ENCODE measurements at places on chromosomes 2 and 18.

DNA sequence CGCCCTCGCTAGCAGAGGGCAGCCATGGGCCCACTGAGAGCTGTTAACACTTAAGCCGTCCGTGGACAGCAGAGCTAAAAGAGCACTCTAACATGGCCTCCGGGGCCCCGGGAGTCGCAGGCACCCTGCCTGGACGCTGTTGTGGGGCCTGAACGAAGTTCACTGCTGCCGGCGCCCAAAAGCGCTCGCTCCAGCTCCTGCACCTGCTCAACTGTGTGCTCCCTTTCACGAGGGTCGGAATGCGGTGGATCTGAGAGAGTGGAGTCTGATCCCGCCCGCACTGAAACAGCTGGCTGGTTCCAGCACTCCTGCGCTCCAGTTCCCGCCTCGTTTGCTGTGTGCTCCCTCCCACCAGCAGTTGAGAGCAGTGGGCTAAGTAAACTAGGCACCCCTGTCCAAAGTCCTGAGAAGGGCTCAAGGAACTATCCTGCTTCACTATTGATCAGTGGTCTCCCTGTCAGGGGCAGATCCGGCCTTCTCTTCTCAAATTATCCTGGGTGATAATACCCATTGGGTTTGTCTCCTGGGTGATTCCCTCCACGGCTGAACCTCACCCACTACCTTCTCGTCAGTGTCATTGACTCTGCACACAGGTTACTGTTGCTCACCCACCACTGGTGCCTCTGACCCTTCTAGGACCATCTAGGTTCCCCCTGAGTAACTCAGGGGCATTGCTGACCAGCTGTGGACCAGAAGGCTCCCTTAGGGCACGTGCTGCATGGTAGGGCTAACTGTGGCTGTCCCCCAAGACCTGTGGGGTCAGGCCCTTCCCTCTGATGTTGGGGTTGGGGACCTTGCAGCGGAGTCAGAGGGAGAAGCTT, 23.5 kb downstream of the B3GNT7 start:
- H3K27ac ChIP-seq = no peak overlapping the region
- no peaks in the 10 kb centered on the region for H3K27me3 ChIP-seq
- H3K4me1 ChIP-seq = no peaks in the 10 kb centered on the region
- H3K4me3 ChIP-seq = no peak overlapping the region
- DNase-seq = no peak

GRCh38 chr2:24285484-24286152, 74.7 kb downstream of the ITSN2 start:
- no peaks in the 10 kb centered on the region for H3K4me1 ChIP-seq
- H3K27me3 ChIP-seq = no peaks in the 10 kb centered on the region
- peaks cover 50% of the 10 kb centered on the region for H3K36me3 ChIP-seq
- H3K27ac ChIP-seq = no peak overlapping the region
- no peak for DNase-seq

DNA sequence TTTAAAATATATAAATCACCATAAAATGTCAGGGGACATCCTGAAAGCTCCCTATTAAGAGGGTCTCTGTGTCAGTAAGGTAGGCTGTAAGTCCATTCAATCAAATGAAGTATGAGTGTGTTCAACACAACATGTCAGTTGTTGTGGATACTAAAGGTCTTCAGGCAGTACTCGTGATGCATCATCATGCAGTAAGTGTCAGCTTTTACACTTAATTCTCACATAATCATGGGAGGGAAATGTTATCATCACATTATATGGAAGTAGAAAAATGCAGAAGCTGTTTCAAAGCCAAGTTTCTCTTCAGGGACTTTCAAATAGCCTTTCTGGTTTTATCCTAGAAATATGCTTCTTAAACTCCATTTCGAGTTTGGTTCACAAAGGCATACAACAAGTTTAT, 477.1 kb upstream of the ID2 start:
- no peaks in the 10 kb centered on the region for H3K27me3 ChIP-seq
- H3K36me3 ChIP-seq = no peaks in the 10 kb centered on the region
- H3K27ac ChIP-seq = no peak overlapping the region
- peaks cover 3% of the 10 kb centered on the region for H3K4me1 ChIP-seq
- H3K4me3 ChIP-seq = no peak overlapping the region

- no peaks in the 10 kb centered on the region for H3K36me3 ChIP-seq
- DNase-seq = no peak
- no peak overlapping the region for H3K27ac ChIP-seq
Observed at GRCh38 chr2:193847991-193848390, 1653.3 kb upstream of the TMEFF2 start.

DNA sequence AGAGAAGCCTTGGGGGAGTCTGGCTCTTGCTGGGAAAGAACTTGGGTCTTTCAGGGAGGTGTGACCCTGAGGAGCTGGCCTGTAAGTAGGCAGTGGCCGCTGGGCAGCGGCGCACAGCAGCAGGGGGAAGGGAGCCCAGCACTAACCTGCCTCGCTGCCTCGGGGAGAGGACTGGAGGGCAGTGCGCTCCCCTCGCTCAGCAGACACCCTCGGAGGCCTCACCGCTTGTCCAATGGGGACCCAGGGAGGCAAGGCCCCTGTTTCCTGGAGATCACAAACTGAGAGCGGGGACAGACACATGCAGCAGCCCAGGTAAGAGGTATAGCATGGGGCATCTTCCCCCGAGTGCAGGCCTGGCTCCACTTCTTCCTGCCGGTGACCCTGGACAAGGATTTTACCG, 3.3 kb downstream of the DNMT3A start:
- no peak for DNase-seq
- no peak overlapping the region for H3K4me3 ChIP-seq

DNA sequence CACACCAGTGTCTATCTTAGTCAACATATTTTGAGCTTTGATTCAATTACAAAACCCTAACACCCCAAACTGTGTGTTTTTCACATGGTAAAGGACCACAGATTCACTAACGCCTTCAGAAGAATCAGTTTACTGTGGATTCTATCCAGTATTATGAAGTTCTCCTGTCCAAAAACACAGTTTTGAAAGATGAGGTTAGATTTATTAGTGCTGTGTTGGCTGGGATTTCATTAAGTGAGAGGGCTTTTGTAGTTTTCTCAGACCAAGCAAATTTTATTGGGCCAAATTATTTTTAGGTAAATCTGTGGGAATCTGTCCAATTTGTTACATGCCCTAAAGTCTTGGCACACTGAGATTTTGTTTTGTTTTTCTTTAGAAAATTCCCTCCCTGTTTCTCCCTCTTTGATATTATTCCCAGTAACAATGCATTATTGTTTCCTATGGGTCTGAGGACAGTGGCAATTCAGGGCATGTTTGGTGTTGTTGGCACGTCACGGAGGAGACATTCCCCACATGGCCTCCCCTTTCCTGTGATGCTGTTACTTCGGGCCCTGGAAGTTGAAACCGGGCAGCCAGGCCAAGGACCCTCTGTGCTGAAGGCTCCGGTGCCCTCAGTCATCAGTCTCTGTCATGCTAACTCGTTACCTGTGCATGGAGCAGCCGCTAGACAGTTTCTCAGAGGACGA, 87.5 kb upstream of the ALKAL2 start:
- no peaks in the 10 kb centered on the region for H3K36me3 ChIP-seq
- no peak overlapping the region for H3K4me3 ChIP-seq
- H3K27ac ChIP-seq = no peak overlapping the region
- peaks cover 3% of the 10 kb centered on the region for H3K27me3 ChIP-seq

GRCh38 chr2:63818271-63818670, 23.4 kb upstream of the UGP2 start:
- no peak overlapping the region for H3K27ac ChIP-seq
- no peaks in the 10 kb centered on the region for H3K36me3 ChIP-seq
- H3K4me1 ChIP-seq = no peaks in the 10 kb centered on the region
- H3K27me3 ChIP-seq = no peaks in the 10 kb centered on the region

DNA sequence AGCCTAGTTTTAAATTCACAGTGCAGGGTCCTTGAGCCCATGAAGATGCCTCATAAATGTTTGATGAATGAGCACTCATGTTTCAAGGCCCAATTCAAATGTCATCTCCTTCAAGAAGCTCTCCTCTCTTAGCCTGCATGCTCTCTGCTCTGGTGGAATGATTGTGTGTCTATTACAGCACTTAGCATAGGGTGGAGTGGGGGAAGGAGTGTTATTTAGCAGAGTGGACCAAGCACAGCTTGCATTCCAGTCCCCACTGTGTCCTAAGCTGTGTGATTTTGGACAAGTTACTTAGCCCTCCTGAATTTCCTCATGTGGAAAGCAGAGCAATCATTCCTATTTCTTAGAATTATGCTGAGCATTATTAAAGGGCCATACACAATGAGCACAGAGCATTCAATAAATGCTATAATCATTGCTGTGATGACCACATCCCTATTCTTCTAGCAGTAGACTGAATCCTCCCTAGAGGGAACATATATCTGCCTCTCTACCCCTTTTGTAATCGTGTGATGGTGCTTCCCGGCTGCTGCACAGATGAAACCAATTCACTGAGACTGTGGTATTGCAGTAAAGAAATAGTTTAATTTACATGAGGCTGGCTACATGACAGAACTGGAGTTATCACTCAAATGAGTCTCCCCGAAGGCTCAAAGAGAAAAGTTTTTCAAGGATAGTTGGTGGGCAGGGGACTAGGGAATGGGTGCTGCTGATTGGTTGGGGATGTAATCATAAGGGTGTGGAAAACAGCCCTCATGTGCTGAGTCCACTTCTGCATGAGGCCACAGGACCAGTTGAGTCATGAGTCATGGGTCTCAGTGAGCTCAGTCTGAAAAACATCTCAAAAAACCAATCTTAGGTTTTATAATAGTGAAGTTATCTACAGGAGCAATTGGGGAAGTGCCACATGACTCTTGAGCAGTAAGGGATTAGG, 173.4 kb upstream of the NDUFV2 start:
- DNase-seq = no peak
- H3K27ac ChIP-seq = no peak overlapping the region
- no peaks in the 10 kb centered on the region for H3K36me3 ChIP-seq
- no peaks in the 10 kb centered on the region for H3K27me3 ChIP-seq

DNA sequence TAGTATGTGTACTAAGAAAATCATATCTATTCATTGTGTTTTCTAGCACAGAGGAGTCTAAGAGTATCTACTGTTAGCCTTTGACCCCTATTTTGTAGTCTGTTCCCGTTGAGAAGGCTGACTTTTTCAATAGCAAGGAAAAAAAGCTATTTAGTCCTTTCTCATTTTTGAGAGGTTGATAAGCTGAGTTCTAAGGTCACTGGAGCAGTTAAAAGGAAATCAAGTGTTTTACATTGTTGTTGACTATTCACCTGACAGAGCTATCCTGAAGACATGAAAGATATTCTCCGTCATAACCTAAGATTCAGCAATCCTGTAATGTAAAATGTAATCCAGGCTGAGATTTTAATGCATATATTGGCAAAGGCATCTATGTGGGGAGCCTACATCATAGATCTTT, 280.3 kb upstream of the NRP2 start:
- H3K4me1 ChIP-seq = no peaks in the 10 kb centered on the region
- no peak overlapping the region for H3K4me3 ChIP-seq
- H3K27me3 ChIP-seq = no peaks in the 10 kb centered on the region

- H3K27ac ChIP-seq = no peak overlapping the region
- H3K4me1 ChIP-seq = no peaks in the 10 kb centered on the region
Observed at GRCh38 chr18:51279367-51279984, 82.0 kb upstream of the MEX3C start.

DNA sequence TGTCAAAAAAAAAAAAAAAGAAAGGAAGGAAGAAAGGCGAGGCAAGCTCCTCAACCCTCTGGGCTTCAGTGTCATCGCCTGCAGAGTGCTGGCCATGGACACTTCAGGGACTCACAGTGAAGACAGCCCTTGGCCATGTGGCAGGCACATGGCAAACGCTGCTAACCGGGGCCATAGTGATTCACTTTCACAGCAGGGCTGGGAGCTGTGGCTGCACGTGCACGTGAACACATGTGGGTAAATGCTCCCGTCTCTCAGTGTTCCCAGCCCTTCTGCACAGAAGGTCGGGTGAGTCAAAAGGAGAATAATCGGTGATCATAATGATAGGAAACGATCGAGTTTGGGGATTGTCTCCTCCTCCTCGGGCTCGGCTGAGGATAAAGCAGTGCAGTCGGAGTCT, 46.1 kb upstream of the UBE2F start:
- no peak for DNase-seq
- no peak overlapping the region for H3K4me3 ChIP-seq
- H3K27me3 ChIP-seq = no peaks in the 10 kb centered on the region

- no peak overlapping the region for H3K27ac ChIP-seq
- no peaks in the 10 kb centered on the region for H3K36me3 ChIP-seq
- no peak for DNase-seq
- no peaks in the 10 kb centered on the region for H3K27me3 ChIP-seq
- H3K4me1 ChIP-seq = no peaks in the 10 kb centered on the region
- H3K4me3 ChIP-seq = no peak overlapping the region
Observed at GRCh38 chr2:55880416-55881143, 43.0 kb downstream of the EFEMP1 start.
